ENCODE measurements at places on chromosomes 3 and 15.

- no peak for DNase-seq
Observed at GRCh38 chr3:149020839-149021252, 29.5 kb downstream of the GYG1 start.

- DNase-seq = no peak
Observed at GRCh38 chr15:68785541-68785940, 35.2 kb downstream of the ANP32A start.

- DNase-seq = no peak
Observed at GRCh38 chr3:13370609-13371008, 49.5 kb downstream of the NUP210 start.

DNA sequence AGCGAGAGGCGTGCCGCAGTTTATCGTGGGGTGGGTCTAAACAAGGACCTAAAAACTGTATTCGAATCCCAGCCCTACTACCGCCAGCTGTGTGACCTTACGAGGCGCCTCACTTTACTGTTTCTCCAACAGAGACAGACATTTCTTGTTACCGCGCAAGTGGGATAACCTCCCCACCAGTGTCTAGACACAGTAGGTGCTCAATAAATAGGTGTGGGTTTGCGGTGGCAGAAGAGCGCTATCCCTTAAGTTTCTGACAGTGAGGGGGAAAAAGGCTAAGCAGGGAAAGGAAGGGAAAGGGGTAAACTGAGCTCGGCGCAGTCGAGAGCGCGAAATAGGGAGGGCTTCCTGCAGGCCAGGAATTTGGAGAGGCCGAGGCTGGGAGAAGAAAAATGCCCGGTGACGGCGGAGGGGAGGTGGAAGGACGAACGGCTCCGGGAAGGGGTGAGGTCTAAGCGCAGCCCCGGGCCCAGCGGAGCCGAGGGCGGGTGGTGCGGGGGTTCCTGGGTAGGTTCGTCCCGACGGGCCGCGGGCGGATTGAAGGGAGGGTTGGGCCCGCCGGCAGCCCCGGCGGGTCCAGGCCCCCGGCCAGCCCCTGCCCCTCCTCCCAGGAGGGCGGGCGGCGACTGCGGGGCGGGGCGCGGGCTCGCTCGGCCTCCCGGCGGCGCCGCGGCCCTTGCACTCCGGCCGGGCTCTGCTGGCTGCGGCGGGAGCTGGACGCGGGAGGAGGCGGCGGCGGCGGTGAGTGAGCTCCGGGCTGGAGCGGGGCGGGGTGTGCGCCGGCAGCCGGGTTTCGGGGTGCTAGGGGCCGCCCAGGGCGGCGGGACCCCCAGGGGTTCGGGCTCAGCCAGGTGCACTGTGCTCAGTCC lies at the start of gene CGNL1:
CGNL1 (plus strand) TSS at position 679 of the 869 bp plus-strand sequence. CDS start 61,495 bp downstream, outside the sequence.
- peak; percentile 76 for DNase-seq

GRCh38 chr3:45858809-45859543 lies 17.1 kb upstream of the LZTFL1 start:
- DNase-seq = no peak

DNA sequence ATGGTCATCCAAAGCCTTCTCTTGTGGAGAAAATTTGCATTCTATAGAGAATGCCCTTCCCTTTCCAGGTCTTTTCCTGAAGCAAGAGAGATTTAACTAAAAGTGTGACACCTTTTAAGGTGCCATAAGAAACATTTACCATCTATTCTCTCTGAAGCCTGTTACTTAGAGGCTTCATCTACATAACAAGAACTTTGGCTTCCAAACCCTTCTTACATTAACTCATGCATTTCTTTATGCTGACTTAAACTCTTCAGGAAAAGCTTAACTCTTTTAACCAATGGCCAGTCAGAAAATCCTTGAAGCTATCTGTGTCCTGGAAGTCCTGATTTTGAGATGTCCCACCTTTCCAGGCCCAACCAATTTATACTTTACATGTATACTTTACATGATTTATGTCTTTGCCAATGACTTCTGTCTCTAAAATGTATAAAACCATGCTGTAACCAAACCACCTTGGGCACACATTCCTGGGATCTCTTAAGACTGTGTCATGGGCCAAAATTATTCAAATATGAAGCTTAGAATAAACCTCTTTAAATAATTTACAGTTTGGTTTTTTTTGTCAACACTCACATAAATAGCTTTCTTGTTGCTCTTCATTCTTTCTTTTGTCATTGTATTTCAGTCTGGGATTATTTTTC lies 472.6 kb upstream of the NECTIN3 start:
- no peak for DNase-seq

DNA sequence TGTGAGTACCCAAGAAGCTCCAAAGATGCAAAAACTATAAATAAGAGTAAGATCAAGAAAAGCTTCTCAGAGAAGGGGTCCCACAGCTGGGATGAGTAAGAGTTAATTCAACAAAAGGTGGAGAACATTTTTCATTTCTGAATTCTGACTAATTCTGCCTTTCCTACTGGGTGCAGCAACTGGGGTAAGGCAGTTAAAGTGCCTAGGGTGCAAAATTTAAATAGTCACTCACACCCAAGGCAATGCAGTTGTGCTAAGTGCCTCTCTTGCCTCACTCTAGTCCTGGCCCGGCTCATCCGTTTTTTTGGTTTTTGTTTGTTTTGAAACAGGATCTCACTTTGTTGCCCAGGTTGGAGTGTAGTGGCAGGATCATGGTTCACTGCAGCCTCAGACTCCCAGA lies 240.2 kb downstream of the TP63 start:
- no peak for DNase-seq

DNA sequence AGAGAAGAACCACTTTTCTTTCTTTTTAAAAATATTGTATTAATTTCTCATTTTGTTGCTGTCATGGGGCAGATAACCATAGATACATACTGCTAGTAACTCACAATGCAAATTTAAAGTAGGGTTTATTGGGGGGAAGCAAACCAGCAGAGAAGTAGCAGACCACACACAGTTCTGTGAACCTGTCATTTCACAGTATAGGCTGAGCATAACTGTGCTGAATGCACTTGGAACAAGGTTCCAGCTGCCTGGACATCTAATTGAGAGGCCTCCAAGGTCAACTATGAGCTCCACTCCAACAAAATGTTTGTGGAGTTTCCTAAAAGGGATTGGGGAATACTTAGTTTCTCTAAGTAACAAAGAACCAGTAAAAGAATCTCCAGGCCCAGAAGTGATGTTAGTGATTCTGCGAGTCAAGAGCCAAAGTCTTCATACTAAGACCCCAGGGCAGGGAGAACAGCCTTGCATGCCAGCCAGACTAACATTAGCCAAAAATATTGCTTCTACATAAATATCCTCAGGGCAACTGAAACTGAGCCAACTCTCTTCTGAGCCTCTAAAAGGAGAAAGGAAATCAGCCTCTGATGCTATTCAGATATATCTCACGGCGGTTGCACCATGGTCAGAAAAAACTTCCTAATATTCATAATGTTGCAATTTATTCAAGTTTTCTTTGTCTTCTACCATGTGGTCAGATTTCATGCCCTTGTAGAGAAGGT lies 856.4 kb upstream of the ALCAM start:
- no peak for DNase-seq

- DNase-seq = no peak
Observed at GRCh38 chr3:5390936-5391625, 203.6 kb downstream of the EDEM1 start.

DNA sequence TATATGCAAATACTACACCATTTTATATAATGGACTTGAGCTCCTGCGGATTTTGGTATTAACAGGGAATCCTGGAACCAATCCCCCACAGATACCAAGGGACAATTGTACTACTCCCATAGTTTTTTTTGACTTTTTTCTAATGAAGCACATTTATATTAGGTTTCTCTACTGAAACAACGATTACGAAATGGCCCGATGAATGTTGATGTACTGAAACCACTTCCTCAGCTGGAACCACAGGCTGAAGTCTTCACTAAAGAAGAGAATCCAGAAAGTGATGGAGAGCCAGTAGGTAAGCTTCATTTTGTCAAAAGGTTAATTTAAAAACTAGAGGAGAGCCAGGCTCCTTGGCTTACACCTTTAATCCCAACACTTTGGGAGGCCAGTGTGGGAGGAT lies 121.5 kb upstream of the LRRFIP2 start:
- no peak for DNase-seq

DNA sequence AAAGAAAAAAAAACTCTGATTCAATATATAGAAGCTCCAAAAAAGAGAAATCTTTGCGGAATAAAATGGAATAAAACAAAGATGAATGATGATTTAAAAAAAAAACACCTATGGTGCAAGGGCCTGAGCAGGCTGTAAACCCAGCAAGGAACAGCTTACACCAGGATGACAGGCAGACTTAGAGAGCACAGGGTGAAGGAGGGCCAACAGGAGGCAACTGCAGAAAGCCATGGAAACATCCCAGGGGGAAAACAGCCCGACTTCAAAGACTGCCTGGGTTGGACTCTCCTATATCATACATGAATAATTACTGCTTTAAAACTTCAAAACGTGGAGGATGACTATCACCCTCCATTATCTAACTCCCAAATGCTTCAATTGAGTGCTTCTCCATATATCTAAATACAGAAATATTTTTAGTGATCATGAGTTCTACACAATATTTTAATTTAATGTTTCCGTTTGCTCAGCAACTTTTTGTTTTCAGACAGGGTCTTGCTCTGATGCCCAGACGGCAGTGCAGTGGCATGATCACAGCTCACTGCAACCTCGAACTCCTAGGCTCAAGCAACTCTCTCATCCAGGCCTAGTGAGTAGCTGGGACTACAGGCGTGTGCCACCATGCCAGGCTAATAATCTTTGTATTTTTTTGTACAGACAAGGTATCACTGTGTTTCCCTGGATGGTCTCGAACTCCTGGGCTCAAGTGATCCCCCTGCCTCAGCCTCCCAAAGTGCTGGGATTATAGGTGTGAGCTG lies 456.2 kb downstream of the TBL1XR1 start:
- no peak for DNase-seq

GRCh38 chr3:195546130-195546560 lies 3.0 kb upstream of the PPP1R2 start:
- DNase-seq = no peak

GRCh38 chr3:58336135-58336882 lies 3.6 kb downstream of the PXK start:
- no peak for DNase-seq

GRCh38 chr15:59569477-59569876 lies 42.1 kb upstream of the GCNT3 start:
- no peak for DNase-seq

- DNase-seq = no peak
Observed at GRCh38 chr15:61083788-61084134, 145.3 kb downstream of the RORA start.

DNA sequence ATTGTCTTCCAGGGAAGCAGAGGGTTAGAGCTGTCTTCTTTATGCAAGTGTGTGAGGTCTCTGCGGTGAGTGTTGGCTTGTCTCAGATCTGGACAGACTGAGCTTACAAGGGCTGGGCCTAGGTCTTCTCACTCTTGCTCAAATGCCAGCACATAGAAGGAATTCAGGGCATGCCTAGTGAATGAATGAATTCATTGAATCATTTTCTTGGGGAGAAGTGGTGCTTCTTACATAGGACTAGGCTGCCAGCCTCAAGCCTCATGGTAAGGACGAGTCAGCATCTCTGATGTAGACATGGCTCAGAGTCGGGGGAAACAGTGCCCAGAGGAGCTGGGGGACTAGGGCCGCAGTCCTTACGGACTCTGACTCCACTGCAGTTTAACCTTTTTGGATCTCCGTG lies 17.2 kb downstream of the MKRN2 start:
- no peak for DNase-seq

- no peak for DNase-seq
Observed at GRCh38 chr3:80055306-80055705, 287.5 kb upstream of the ROBO1 start.

DNA sequence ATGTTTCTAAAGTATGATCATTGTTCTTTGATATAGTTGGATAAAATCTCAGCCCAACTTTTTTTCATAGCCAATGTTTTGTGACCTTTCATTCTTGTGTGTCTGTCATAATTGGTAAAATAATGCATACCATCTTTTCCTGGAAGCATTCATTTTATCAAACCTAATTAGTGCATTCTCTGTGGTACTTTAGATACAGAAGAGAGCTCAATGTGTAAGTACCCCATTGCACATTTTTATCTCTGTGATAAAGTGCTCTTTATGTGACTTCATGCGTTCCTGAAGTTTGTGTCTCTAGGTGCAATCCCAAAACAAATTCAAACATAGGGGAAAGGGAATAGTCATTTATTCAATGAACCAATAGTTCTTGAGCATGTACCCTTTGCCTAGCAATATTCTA lies 628.5 kb downstream of the GBE1 start:
- no peak for DNase-seq

DNA sequence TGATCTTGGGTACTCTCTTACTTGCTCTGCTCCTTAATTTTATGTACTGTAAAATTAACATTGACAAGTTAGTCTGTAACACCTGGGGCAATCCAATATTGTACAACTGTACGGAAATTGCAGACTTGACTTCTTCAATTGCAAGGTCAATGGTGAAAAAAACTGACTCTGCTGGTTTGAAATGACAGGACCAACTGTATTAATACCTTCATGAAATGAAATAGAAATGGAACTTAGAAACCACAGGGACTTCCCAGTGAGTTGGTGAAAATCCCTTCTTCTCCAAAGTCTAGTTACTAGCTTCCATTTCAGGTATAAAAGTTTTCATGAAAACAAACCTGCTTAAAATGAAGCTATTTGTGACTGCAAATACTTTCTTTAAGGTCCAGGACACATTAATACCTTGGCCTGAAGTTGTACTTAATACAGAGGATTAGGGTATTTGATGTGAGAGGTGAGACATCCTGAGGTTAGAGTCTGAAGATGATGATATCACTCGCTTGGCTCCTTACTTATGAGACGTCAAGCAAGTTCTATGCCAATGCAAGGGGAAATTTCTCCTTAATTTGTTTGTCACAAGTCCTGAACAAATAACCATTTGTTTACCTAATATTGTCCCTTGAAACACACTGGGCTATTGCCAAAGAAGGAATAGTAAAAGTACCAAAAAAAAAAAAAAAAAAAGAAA lies 226.2 kb upstream of the TP63 start:
- no peak for DNase-seq

DNA sequence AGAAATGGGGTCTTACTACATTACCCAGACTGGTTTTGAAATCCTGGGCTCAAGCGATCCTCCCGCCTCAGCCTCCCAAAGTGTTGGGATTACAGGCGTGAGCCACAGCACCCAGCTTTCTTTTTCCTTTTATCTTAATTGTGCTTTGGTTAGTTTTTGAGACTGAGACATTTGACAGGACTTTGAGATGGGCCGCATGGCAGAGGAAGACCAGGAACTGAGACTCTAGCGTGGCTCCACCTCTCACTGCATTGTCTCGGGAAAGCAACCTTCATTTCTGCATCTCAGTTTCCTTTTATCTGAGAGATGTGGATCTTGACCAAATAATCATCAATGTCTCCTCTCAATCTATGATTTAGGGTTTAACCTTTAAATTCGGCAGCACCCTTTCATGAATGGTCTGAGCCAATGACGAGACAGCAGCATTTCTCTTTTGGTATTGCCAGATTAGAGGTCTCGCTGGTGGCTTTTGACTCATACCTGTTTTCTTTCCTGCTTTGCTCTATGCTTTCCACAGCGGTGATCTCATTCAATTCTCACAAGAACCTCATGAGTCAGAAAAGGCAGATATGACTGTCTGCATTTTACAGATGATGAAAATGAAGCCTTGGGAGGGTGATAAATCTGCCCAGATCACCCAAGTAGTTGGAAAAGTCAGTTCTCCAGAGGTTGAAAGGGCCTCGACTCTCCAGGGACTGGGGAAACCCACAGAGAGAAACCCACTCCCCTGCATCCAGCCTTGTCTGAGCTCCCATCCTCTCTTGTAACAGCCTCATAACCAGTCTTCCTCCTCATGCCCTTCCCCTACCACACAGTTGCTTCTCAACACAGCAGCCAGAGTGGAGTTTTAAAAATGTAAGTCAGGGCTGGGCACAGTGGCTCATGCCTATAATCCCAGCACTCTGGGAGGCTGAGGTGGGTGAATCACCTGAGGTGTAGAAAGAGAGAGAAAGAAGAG lies 84.8 kb upstream of the FOXB1 start:
- DNase-seq = no peak

- DNase-seq = no peak
Observed at GRCh38 chr15:58329781-58330671, 101.8 kb upstream of the LIPC start.
